ENCODE measurements at places on chromosomes 7 and 10.

- no peak for DNase-seq
Measured at GRCh38 chr10:8298896-8299570, 244.5 kb downstream of the GATA3 start.

- peak; percentile 55 for DNase-seq
Measured at GRCh38 chr10:129328546-129328945, 138.5 kb upstream of the MGMT start.

DNA sequence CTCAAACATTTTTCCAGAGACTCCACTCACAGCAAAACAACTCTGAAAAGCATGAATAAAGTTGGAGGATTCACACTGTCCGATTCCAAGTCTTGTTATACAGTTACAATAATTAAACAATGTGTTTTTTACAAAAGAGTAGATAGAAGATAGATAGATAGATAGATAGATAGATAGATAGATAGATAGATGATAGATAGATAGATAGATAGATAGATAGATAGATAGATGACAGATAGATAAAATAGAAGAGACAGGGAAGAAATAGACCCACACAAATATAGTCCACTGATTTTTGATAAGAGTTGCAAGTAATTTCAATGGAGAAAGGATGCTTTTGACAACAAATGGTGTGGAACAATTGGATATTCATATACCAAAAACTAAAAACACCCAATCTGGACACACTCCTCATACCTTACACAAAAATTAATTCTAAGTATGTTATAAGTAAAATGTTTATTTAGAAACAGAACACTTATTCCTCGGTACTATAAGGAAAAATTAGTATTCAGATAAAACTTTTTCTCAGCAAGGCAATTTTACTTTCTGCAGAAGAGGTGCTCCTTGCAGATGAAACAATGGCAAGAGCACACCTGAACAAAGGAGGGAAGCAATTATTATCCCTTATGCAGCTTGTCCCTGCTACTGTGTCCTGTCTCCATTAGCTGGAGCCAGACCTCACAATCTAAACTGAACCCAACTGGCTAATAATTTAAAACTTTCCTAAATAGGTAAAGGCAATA, 5.7 kb upstream of the TAS2R39 start:
- DNase-seq: no peak

- no peak for DNase-seq
Measured at GRCh38 chr7:134942690-134943466, 43.4 kb upstream of the AGBL3 start.

GRCh38 chr7:116691664-116692063, 19.7 kb downstream of the MET start:
- DNase-seq: peak; percentile 78

GRCh38 chr10:29869593-29869992, 189.8 kb downstream of the JCAD start:
- DNase-seq: no peak

DNA sequence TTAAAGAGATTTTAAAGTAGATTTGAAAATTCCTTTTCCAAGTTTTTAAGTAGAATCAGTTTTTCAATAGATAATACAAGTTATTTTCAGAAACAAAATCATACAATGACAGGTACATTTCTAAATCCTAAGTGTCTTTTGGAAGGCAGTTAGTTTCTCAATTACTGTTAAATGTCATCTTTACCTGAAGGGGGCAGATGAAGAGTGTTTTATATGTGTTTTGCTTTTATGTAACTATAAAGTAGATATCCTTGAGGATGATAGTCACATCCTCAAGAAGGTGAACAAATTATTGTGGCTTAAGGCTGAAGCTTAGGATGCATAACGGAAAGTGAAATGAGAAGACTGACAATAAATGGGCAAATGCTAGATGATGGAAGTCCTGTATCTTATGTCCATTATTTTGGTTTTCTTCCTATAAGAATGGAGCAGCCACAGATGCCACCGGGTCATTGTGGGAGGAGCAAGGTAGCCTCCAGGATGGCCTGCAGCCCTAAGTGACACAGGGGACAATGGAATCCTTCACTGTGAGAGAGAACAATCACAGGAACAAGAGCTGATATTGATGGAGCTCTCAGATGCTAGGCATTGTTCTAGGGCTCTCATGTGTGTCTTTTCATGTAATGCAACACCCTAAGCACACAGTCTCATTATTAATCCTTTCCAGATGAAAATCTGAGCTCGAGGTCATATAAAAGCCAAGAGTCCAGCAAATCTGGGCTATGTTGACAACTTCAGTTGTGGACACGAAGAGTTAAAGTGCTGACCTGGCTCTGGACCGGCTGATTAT, 14.1 kb upstream of the MKX start:
- DNase-seq: no peak

DNA sequence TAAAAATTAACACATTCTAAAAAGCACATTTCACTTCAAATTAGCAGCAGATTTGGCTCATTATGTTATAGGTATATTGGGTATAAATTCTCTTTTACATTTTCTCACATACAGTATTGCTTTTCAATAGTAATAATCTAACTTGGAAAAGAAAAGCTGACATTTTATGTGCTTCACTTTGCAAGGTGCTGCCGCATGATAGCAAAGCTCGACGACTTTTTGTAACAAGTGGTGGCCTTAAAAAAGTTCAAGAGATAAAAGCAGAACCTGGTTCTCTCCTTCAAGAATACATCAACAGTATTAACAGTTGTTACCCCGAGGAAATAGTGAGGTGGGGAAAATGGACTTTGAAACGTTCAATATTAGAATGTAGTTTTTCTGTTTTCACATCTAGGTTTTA, 65.5 kb downstream of the SPAG6 start:
- no peak for DNase-seq

- no peak for DNase-seq
Measured at GRCh38 chr10:20977300-20977699, 80.2 kb upstream of the NEBL start.

- no peak for DNase-seq
Measured at GRCh38 chr10:75094465-75094864, 17.0 kb upstream of the SAMD8 start.

DNA sequence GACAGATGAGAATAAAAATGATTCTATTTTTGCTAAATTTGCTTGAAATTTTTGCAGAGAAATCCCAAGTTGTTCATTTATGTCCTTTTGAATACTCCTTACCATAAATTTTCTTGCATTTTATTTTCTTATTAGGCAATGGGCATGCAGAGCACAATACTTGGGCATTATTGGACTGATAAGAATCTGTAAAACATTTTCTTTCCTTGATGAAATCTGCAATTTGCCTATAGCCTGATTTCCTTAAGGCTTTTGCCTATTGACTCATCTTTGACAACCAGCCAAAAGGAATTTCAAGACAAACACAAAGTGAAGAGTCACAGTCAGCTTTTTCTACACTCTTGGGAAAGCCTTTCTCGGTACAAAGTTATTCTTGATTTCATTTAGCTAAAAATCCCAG, 30.5 kb upstream of the GNAT3 start:
- DNase-seq: peak; percentile 95

DNA sequence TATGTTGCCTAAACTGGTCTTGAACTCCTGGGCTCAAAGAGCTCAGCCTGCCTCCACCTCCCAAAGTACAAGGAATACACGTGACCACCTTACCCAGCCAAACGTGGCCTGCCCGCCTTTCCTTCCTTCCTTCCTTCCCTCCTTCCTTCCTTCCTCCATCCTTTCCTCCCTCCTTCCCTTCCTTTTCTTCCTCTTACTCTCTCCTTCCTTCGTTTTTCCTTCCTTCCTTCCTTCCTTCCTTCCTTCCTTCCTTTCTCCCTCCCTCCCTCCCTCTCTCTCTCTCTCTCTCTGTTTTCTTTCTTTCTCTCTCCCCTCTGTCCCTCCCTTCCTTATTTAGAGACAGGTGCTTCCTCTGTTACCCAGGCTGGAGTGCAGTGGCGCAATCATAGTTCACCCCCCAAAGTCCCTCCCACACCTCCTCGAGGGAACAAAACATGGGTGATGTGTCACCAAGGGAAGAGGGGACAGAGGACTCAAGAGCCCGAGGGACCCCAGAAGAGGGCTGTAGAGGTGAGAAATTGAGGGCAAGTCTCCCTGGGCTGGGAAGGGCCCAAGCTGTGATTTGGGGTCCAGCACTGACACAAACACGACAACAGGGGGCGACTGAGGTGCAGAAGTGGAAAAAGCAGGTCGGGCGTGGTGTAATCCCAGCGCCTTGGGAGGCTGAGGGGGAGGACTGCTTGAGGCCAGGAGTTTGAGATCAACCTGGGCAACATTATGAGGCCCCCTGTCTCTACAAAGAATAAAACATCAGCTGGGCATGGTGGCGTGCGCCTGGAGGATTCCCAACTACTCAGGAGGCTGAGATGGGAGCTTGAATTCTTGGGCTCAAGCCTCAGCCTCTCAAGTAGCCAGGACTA, 28.1 kb downstream of the EPHB4 start:
- DNase-seq: peak; percentile 73

GRCh38 chr7:123719197-123719721, 29.5 kb downstream of the WASL start:
- DNase-seq: peak; percentile 17

- no peak for DNase-seq
Measured at GRCh38 chr10:98457721-98458120, 11.0 kb upstream of the HPS1 start.

GRCh38 chr10:78617631-78618030, 451.1 kb upstream of the ZMIZ1 start:
- no peak for DNase-seq

GRCh38 chr10:112959207-112959838, 9.3 kb downstream of the TCF7L2 start:
- DNase-seq: peak; percentile 75

DNA sequence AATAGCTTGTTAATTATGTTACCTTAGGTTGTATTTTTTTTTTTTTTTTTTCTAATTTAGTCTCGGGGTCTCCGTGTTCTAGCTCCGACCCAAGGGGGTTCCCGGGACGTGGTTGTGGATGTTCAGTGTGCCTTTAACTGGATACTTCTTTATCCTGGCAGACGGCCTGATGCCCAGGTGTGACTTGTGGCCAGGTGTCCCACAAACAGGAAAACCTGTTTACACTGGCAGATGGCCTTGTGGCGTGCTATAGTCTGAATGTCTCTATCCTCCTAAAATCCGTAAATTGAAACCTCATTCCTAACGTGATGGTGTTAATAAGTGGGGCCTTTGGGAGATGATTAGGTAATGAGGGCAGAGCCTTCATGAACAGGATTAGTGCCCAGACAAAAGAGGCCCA, 546.4 kb upstream of the C7orf33 start:
- DNase-seq: no peak

DNA sequence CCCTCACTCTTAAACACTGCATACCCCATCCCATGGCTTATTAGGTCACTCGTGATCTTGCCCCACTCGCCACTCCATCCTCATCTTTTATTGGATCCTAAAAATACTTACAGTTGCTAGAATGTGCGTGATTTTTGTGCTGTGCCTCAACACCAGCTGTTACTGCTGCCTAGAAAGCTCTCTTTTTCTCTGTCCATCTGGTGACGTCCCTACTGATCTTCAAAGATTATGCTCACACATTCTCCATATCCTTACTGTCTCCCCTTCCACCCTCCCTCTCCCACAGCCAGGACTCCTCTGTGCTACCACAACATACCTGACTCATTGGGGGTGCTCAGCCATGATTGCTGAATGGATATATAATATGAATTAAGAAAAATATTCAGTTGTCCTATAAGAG, 42.0 kb downstream of the CDK6 start:
- DNase-seq: no peak

- no peak for DNase-seq
Measured at GRCh38 chr10:73407495-73407894, 6.4 kb downstream of the ANXA7 start.

DNA sequence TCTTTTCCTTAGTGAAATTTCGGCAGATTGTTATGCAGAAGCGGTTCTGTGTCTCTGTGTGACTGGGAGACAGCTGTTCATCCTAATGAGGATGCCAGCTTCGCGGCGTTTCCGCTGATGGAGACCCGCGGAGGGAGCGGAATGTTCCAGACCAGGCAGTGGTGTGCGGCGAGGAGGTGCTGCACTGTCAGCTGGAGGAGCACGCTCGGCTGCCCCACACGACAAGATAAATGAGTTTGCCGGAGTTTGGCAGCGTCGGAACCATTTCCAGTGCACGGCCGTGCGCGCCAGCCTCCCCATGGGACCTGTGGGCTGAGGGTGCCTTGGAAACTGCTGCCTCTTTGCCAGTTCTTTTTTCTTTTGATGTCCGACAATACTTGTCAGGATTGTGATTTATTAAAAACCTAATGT, 64.6 kb downstream of the WDR37 start:
- DNase-seq: no peak

DNA sequence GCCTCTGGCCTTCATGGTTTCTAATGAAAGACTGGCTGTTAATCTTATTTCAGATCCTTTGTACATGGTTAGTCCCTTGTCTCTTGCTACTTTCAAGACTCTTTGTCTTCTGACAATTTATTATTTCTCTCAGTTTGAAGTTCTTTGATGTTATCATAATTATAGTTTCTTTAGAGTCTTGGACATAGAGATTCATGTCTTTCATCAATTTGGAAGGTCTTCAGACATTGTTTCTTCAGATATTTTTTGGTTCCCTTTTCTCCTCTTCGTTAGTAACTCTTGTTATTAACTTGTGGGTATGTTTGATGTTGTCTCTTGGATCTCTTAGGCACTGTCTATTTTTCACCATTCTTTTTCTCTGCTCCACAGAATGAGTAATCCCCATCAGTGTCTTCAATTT, 8.7 kb downstream of the ZNF37A start:
- DNase-seq: no peak

- DNase-seq: no peak
Measured at GRCh38 chr10:54962134-54962900, 161.3 kb upstream of the PCDH15 start.

GRCh38 chr10:10813656-10814055, 204.0 kb upstream of the CELF2 start:
- DNase-seq: no peak

All from fibroblast of mammary gland (primary cell).